Immature natural killer cell (primary cell): ENCODE measurements at places on chromosomes 1 and 21.
A peak's percentile ranks its signal among the peaks of the same experiment; 100 is the strongest.

GRCh38 chr1:10561955-10562354 lies 87.2 kb downstream of the PEX14 start:
- peak overlapping the region; percentile 7 for H3K27ac ChIP-seq
- H3K36me3 ChIP-seq, result peaks cover 19% of the 10 kb centered on the region
- peaks cover 2% of the 10 kb centered on the region for H3K4me1 ChIP-seq
- no peaks in the 10 kb centered on the region for H3K27me3 ChIP-seq
- no peak for DNase-seq
- no peak overlapping the region for H3K4me3 ChIP-seq

GRCh38 chr1:93468662-93469061 lies 20.7 kb downstream of the FNBP1L start:
- H3K27me3 ChIP-seq, result peaks cover 12% of the 10 kb centered on the region
- no peak overlapping the region for H3K27ac ChIP-seq
- DNase-seq, result no peak
- H3K36me3 ChIP-seq, result no peaks in the 10 kb centered on the region
- H3K4me1 ChIP-seq, result no peaks in the 10 kb centered on the region

- H3K4me1 ChIP-seq, result no peaks in the 10 kb centered on the region
- H3K27ac ChIP-seq, result no peak overlapping the region
Observed at GRCh38 chr1:186873687-186874086, 44.9 kb downstream of the PLA2G4A start.

DNA sequence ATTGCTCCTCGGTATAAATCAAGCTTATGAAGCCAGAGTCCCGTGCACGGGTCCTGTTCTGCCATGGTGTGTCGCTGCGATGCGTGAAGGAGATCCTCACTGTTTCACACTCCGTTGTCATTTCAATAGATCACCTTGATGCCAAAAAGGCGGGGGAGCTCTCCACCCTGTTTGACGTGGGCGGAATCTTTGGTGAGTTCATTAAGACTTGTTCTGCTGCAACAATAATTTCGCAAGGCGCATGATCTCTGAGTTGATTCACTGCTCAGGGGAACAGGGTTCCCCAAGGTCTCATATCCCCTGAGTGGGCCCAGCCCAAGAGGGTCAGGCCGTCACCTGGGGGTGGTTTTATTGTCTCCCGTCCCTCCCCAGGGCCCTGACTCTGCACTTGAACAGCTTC lies 50.0 kb downstream of the SLC37A1 start:
- H3K27me3 ChIP-seq, result peaks cover 5% of the 10 kb centered on the region
- H3K27ac ChIP-seq, result no peak overlapping the region
- DNase-seq, result no peak
- no peak overlapping the region for H3K4me3 ChIP-seq
- H3K36me3 ChIP-seq, result peaks cover 60% of the 10 kb centered on the region
